ENCODE measurements at places on chromosomes 6 and 20.

DNA sequence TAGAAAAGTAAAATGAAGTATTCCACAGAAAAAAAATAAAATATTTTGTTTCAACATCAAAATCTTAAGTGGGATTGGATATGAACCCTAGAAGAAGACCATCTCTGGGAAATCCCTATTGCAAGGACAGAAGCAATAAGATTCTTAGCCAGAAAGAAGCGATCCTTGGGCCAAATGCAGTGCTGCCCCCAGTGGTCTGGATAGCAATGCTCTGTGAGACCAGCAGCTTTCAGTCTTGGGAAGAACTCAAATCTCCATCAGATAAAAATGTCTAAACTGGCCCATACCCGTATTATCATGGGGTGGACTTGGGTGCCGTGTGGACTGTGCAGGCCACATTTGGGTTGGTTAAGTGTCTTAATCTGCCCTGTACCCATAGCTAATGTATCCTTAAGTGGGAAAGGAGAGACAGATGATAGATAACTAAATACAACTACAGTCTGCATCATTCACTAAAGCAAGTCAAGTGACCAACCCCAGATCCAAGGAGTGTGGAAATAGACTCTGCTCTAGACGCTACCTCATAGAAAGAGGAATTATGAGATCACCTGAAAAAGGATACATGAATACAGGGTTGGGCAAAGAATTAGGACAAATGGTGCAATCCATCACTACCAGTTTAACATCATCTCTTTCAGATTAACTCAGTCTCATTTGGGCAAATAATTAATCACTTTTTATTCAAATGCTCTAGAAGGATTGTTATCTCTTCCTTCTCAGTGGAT, 38.9 kb upstream of the SNAP25 start:
- DNase-seq, result no peak

- no peak for DNase-seq
Measured at GRCh38 chr20:32130352-32130751, 20.8 kb downstream of the TM9SF4 start.

DNA sequence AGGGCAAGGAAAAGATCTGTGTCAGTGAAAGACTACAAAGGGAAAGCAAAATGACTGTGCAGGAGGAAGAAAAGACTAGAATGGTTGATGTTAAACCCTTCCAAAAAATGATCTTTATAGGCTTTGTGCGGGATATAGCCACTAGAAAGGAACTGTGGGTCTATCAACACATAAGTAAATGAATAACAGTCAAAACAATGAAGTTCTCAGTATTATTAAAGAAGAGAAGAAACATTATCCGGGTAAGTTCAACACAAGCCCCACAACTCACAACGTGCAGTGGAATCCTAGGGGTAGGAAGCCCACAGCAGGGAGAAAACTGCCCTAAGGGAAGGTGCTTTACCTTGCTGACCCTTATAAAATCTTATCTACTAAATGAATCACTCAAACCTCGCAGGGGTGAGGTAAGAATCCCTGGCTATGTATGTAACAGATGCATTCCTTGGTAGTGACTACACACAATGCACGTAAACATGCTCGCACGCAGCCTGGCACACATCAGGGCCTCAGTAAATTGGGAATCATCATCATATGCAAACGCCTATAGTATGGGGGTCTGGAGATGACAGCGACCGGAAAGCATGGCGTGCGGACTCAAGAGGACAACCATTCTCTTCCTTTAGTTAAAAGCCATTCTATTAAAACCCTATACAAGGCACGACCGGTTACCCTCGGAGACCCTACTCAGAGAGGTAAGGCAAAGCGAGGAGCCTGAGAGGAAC, 11.3 kb downstream of the TFAP2A start:
- DNase-seq, result no peak

DNA sequence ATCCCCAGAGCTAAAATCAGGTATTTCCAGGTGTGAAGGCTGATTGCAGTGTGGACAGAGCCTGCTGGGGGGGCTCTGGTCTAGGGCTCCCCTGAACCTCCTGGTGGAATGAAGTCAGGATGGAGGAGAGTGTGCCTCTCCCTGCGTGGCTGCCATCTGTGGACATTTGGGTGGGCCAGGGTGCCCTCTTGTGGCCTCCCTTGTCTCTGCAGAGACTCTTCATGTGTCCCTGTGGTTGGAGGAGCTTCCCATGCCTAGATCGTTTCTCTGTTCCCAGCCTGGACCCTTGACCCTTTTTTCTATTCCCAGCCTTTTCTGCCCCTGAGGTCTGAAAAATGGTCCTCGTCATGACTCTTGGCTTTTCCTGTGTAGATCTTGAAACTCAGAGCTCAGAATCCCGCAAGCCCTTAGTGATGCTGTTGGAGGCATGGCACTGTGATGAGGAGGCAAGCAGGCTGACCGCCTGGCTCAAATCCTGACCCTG, 9.9 kb upstream of the PSMF1 start:
- peak; percentile 74 for DNase-seq

- no peak for DNase-seq
Measured at GRCh38 chr6:129248946-129249345, 366.0 kb downstream of the LAMA2 start.

DNA sequence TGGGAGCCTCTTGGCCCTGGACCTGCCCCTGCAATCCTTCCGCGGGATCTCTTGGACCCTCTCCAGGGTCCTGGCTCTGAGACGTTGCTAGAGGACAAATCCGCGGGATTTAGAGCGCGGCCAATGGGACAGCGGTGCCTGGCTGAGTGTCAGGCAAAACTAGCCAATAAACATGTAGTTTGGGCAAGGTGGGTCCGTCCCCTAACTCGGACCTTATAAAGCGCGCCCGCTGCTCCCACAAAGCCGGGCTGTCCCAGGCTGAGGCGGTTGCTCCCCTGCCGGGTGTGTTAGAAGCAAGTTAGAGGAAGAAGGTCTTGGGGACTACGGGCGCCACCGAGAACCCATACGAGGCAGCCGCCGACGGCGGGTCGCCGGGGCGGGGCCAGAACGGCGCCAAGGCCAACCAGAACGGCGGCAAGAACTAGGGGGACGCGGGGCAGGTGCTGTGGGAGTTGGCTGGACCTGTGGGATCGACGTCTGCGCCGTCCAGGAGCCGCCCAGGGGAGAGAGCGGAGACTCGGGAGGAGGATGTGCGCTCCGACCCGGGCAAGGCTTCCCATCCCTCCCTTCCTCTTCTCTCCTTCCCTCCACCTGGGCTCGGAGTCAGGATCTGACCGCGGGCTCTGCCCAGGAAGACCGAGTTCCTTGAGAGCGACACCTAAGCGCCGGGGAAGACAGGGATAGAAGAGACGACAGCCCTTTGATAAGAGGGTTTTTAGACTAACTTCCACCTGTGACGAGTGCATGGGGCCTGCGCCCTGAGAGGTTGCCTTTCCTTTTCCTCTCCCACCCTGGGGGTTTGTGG, 6.5 kb upstream of the TMEM14A start:
- peak; percentile 89 for DNase-seq

GRCh38 chr6:33901822-33902456, 98.1 kb upstream of the MLN start:
- no peak for DNase-seq

DNA sequence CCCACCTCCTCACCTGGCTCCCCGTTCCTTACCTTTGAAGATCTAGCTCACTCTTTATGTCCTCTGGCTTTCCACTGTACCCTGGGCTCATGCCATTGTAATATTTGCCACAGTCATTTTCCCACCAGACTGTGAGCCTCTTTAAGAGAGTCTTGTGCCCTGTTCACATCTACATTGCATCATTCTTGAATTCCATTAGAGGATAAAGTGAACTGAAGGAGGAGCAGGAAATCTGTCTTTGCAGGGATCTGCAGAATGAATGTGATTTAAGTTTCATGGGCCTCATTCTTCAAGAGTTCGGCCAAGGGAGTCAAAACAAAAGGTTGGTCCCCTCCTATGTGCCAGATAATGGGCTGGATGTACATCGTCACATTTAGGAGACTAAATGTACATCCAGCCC, 272.6 kb upstream of the CITED2 start:
- DNase-seq, result no peak

- DNase-seq, result no peak
Measured at GRCh38 chr6:37630281-37630799, 67.3 kb downstream of the MDGA1 start.

DNA sequence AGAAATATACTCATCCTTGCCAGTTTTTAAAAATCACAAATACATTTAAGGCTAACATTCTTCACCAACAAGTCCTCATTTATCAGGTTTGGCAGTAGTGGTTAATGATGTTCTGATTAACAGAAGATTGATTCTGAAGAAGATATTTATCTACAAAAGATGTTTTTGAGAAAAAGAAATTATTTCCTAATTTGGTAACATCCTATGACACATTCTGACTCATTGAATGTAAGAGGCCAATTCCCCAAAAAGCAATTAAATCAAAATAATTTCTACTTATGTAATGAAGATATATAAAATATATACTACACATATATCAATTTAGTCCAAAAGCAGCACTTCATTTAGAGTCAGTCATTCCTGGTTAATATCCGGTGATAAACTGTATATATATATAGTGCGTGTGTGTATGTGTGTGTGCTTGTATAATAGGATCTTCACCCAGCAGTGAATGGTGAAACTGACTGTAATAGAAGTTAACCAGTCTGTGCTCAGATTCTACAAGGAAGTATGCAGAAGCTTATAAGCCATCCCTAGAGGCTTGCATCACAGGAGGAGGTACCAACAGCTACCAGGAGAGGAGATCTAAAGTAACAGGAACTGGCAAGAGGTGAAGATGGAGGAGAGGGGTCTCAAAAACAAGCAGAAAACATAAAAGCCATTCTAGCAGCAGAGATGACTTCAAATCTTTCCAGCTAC, 82.9 kb upstream of the MARCKS start:
- DNase-seq, result no peak

GRCh38 chr6:40054186-40054585, 119.9 kb upstream of the MOCS1 start:
- no peak for DNase-seq

- DNase-seq, result no peak
Measured at GRCh38 chr6:147231589-147231988, 27.4 kb downstream of the STXBP5 start.

GRCh38 chr20:15179381-15179780, 842.0 kb upstream of the FLRT3 start:
- no peak for DNase-seq

GRCh38 chr6:15344192-15344519, 98.3 kb downstream of the JARID2 start:
- no peak for DNase-seq

DNA sequence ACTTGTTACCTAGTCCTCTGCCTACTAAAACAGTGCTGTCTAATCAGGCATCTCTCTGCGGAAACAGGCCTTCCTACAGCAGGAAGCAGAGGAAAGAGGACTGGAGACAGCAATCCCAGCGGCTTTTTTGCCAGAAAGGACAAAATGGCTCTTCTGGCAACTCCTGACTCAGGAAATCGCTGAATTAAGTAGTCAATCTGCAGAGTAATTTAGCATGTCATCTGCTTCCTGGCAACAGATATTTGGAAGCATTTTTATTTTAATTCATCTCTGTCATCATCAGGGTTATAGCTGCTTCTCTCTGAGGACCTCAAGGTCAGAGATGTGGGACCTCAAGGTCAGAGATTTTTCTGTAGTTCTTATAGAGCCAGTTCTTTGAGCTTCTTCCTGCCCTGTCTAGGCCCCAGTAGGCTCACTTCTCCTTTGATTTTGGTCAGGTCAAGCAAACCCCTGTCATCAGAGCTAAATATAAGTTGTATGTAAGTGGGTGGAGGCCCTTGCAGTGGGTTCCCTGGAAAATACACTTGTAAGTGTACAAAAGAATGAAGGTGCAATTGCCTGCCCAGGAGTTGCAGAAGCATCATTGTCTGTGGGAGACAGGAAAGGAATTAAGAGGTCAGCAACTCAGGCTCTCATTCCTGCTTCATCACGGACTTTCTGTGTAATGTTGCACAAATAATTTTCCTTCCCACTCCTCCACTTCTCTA, 229.4 kb downstream of the ALDH8A1 start:
- no peak for DNase-seq

Data from head of caudate nucleus (tissue), 42 donors.